Right lung (tissue), 10 donors: ENCODE measurements at places on chromosomes 5 and 9.
A peak's percentile ranks its signal among the peaks of the same experiment; 100 is the strongest.

DNA sequence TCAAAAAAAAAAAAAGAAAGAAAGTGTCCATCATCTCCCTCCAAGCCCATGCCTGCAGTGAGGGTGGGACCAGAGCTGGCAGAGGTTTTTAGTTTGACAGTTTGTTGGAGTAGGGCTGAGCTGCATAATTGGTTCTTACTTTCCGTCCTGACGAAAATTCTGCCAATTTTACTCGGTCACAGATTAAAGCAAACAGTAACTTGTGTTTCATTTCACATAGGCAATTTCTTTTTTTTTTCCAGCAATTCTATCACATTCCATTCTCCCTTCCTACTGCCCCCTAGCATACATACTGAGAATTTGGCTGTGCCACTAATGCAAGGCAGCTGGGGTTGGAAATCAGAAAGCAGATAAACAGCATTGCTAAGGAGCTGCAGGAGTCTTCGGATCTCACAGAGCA is 132.4 kb downstream of the FRMD3 start:
- no peak for DNase-seq

- DNase-seq: peak; percentile 28
Measured at GRCh38 chr9:4375424-4376200, 75.7 kb upstream of the GLIS3 start.

GRCh38 chr5:38905516-38905915 is 59.7 kb downstream of the OSMR start:
- no peak for DNase-seq

DNA sequence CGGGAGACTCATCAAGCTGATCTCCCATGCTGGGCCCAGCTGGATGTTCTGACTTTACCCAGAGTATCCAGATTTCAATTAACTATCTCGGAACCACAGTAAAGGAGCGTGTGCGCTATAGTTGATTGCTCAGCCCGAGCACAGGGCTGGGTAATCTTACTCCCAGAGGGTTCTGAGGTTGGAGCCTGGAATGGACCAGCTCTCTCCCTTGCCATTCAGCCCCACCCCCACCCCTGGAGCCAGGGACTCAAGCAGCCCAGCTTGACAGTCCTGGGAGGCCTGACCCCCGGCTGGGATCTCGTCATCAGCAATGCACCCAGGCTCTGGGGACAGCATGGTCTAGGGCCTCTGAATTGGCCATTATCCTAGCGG is 23.7 kb upstream of the PTGES start:
- no peak for DNase-seq

DNA sequence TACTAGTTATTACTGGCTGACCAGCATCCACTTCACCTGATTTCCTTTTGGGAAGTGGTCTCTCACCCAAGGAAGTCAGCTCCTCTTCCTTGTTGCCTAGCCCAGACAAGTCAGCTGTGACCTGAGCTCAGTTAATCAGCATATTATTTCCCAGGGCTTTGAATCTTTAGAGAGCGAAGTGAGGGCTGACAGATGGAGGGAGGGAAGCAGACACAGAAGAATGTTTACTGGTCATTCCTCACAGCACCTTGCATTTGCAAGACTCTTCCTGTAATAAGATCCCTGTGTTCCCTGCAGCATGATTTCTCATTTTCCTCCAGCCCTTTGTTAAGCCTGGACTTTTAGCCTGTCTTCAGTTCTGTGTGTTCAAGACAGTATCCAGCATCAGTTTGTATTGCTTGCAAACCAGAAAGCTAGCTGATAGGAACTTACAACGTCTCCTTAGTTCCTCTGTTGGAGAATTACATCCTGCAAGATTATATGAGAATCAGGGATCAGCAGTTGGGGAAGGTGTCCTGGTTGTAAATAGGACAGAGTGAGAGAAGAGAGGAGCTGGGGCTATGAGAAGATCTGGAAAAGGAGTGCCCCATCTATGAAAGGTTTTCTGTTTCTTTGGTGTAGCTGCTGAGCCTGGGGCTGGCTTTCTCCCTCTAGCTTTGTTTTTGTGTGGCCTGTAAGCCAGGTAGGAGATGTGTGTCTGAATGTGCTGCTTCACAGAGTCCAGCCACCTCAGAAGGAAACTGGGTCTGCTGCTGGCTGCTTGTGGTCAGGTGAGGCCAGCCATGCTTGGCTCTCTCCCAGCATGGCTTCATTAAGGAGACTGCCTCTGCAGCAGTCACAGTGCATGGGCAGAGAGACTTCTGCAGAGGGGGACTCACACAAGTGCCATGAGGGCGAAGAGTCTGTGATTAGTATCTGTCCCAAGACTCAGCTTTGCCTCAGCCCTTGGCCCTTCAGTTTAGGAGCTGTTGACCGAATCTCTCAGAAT is 50.3 kb downstream of the MAN2A1 start:
- no peak for DNase-seq

GRCh38 chr5:7250611-7251010 is 145.3 kb upstream of the ADCY2 start:
- DNase-seq: no peak

DNA sequence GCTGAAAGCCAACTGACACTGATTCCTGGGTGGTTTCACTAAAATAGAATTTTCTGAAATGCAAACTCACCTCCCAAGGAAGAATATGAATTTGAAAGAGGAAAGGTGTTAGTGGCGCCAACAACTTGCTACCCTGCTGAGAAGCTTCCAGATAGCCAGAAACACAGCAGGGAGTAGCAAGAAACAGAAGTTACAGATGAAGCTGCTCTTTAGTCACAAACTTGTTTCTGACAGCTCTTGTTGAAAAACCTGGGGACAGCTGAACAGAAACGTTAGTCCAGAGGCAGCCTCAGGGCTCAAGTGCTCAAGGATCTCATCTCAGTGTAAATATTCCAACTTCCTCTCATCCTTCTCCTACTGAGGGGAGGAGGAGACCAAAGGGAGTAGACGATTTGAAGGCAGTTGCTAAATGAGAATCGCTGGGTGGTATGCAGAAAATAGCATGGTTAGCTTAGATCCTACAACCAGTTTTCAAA is 184.1 kb downstream of the PDE4D start:
- DNase-seq: no peak

GRCh38 chr9:72903103-72903502 is 49.8 kb downstream of the ALDH1A1 start:
- DNase-seq: no peak

- no peak for DNase-seq
Measured at GRCh38 chr9:96256800-96257199, 45.2 kb downstream of the HSD17B3 start.

DNA sequence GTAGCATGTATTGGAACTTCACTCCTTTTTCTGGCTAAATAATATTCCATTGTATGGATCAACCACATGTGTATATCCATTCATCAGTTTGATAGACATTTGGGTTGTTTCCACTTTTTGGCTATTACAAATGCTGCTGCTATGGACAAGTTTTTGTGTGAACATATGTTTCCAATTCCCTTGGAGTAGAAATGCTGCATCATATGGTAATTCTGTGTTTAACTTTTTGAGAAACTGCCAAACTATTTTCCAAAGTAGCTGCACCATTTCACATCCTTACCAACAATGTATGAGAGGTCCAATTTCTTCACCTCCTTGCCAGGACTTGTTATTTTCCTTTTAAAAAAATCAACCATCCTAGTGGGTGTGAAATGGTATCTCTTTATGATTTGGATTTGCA is 8.4 kb downstream of the FRRS1L start:
- DNase-seq: no peak

DNA sequence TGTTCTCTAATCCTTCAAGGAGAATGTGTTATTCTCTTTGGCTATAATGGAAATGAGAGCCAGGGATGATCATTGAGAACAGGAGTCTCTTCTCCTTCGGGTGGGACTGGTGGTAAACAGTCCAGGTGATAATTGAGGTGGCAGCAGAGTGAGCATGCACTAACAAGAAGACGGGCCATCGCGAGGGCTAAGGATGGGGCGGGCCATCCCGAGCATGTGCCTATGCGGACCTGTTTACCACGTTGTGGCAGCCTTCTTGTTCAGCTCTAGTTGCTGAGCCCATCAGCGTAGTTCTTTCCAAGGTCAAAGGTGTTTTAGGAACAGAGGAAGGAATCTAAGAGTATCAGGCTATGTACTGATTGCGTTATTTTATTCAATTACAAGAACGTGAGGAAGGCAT is 180.1 kb downstream of the SMARCA2 start:
- DNase-seq: no peak

GRCh38 chr9:68538200-68538599 is 2.5 kb downstream of the TMEM252 start:
- DNase-seq: no peak

DNA sequence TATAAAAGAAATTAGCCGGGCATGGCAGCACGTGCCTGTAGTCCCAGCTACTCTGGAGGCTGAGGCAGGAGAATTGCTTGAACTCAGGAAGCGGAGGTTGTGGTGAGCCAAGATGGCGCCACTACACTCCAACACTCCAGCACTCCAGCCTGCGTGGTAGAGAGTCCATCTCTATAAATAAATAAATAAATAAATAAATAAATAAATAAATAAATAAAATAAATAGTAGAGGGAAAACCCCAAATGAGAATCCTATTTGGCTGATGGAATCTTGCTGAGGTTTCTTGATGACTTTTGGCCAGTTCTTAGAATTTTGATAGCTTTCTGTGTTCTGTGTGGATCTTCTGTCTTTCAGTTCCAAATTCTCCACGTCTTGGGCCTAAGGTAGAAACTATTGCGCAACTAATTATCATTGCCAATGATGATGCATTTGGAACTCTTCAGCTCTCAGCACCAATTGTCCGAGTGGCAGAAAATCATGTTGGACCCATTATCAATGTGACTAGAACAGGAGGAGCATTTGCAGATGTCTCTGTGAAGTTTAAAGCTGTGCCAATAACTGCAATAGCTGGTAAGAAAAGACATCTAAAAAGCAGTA is 126.9 kb downstream of the ADGRV1 start:
- DNase-seq: no peak

DNA sequence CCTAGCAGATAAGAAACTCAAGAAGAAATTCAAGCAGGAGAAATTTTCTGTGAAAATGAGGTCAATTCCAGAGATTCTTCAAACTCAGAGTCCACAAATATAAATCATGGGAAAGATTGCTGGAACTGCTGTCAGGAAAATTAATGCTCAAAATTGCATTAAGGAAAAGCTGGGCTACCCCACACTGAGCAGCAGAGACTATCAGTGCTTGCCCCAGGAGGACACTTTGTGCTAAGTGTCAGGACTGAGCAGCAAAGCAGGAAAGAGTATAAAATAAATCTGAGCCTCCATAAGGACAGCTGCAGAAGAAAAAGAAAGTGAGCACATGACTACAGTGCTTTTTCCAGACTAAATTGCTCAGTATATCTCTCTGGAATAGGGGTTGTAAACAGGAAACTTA is 81.6 kb downstream of the RGS7BP start:
- DNase-seq: no peak

GRCh38 chr5:71597001-71597400 is 9.9 kb downstream of the MCCC2 start:
- no peak for DNase-seq

GRCh38 chr5:173535166-173535975 is 81.1 kb downstream of the BOD1 start:
- DNase-seq: no peak

DNA sequence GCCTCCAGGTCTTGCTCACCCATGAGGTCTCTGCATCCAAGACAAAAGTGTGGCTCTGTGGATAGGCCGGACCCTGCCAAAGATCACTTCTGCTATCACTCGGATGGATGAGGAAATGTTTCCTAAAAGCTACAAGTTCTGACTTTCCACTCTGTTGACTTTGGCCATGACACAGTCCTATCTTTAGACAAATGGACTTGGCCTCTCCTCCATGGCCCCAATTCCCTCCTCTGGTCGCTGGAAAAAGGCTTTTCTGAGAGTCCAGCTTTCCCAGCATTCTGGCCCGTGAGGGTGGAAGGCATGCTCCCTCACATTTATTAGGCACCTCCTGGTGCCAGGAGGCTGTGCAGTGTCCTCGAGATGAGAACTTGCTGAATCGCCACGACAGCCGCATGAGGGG is 83.1 kb downstream of the COL27A1 start:
- DNase-seq: no peak

- DNase-seq: no peak
Measured at GRCh38 chr9:127841087-127841835, 13.2 kb downstream of the ENG start.

DNA sequence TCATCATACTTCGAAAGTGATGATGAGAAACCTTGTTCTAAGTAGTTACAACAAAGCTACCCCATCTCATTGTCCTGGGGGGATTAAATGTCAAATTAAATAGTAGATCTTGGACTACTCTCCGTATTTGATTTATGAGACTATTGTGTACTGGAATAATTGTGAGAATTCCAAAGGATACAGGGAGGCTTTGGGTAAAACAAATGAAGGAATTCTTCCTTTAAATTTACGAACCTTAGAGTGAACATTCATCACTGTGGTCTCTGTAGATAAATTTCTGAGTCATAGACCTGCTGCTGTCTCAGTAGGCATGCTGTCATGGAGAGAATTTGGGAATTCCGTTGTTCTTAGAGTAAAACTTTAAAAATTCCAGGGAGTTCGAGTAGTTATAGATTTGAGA is 836.2 kb downstream of the DNAH5 start:
- no peak for DNase-seq

- DNase-seq: no peak
Measured at GRCh38 chr9:71472400-71472799, 295.9 kb downstream of the CEMIP2 start.

DNA sequence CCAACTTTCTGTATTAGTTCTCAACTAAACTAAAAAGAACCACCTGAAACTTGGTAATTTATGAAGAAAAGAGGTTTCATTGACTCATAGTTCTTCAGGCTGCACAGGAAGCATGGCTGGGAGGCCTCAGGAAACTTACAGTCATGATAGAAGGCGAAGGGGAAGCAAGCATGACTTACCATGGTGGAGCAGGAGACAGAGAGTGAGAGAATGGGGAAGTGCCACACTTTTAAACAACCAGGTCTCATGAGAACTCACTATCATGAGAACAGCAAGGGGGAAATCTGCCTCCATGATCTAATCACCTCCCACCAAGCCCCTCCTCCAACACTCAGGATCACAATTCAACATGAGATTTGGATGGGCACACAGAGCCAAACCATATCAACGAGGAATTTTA is 123.5 kb downstream of the DEPDC1B start:
- no peak for DNase-seq

- no peak for DNase-seq
Measured at GRCh38 chr5:5716665-5717064, 294.2 kb downstream of the ICE1 start.

DNA sequence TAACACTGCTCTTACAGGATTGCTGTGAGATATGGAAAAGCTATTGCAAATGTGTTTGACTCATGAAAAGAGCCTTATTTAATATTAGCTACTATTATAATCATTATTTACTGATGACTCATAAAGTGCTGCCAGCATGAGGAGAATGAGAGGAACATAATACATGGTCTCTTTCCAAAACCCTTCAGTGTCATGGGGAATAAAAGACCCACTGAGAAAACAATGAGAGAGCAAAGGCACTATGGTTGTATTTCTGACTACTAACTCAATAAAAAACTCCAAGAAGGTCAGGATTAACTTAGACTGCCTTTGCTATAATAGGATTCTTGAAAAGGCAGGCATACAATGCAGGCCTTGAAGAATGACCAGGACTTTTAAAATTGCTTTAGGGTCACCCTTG is 633.5 kb downstream of the DTWD2 start:
- no peak for DNase-seq
